Activated naive CD4-positive, alpha-beta T cell treated with anti-CD3 and anti-CD28 coated beads, Interleukin-2, amount 50 U/mL, for 72 hours (primary cell): ENCODE measurements at places on chromosomes 4 and X.

DNA sequence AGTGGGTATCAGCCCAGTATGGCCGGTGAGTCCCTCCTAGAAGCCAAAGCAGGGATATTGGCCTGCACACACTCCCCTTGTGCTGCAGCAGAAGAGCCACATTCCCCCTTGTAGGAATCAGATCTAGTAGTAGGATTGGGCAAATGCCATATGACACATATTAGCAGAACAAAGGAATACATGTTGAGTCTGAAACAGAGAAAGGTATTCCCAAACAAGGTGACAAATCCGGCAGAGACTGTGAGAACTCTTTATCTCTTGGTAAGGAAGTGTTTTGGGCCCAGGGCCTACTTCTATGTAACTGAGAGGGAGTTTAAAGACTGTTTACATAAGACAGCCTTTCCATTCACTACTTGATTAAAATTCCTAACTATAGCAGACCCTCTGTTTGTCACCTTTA lies 1382.0 kb downstream of the FAM133A start:
- DNase-seq = no peak

- no peak for DNase-seq
Measured at GRCh38 chr4:142377342-142378091, 468.6 kb downstream of the INPP4B start.

DNA sequence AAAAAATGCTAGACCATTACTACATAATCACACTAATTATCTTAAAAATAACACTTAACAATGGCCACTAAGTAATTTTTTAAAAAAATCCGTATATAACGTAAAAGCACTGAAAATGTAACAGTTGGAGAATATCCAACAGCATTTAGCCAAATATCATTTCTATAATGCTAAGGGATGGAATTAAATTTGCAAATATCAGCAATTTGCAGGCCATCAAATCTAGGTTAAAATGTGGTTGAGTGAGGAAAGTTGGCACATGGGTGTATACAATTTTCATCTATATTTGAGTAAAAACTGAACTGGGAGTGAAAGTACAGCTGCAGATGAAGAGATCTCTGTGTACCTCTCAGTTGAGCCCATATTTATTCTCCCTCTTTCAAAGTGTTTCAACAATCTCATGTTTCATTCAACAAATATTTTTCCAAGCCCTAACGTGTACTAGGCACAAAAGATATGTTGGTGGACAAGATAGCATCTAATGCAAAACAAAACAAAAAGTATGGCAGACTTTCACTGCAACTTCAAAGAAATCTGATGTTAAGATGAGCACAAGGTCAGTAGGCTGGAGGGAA lies 63.0 kb downstream of the MBNL3 start:
- DNase-seq = no peak

DNA sequence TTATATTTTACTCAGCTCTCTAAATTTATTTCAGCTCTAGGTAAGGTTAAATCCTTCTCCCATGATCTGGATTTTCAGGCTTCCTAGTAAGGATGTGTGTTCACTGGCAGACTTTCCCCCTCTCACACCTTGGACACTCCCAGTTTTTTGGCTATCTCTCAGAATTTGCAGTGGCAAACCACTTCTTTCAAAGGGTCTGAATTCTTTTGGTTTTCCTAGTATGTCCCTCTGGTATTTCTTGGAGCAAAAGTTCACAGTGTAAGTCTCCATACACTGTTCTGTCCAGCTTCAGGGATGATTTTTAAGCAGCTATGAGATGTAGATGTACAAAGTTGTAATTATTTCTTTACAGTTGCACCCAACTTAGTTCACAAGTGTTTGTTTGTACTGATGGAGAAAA lies 653.8 kb upstream of the GALNT7 start:
- no peak for DNase-seq

- peak; percentile 11 for DNase-seq
Measured at GRCh38 chrX:103157496-103158316, 57.2 kb upstream of the BEX4 start.

GRCh38 chr4:30840571-30840970 lies 120.4 kb downstream of the PCDH7 start:
- no peak for DNase-seq

DNA sequence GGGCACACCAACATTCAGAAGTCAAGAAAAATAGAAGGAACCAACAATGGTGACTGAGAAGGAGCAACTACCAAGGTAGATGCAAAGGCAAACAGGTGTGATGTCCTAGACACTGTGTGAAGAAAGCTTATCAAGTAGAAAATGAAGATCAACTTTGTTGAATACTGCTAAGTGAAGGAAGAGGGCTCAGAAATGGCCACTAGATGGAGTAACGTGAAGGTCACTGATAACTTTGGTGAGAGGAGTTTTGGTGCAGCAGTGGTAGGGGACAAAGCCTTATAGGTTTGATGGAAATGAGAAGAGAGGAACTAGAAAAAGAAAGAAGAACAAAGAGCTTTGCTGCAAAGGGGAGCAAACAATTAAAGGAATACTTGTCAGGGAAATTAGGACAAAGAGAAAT lies 23.5 kb downstream of the OTC start:
- no peak for DNase-seq

- DNase-seq = no peak
Measured at GRCh38 chr4:11739992-11740391, 311.3 kb upstream of the HS3ST1 start.

GRCh38 chr4:137082061-137082460 lies 450.2 kb downstream of the PCDH18 start:
- no peak for DNase-seq

GRCh38 chr4:173680278-173680677 lies 150.2 kb upstream of the HAND2 start:
- no peak for DNase-seq

DNA sequence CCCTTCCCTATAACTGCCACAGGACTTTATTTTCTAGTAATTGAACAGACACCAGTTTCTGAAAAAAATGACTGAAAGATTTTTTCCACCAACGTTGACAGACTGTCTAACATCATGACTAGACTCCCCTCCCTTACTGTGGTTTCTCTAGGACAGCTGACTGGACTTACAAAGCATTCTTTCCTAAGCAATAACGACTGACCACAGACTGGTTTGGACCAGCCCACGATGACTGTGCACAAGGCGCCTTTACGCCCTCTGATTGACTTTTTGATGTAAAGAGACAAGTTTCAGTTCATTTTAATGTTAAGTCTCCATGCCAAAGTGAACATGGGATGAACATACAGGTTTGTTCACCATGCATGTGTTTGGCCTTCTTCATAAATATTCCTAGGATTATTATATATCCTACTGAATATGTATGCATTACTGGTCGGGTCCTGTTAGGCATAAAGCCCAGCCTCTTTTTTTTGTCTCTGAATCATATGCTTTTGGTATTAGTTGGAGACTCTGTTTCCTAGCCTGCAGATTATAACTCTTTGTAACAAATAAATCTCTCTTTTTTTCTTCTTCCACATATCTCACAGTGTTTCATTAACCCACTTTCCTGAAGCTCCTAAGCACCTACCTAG lies 50.5 kb upstream of the UGT2B4 start:
- DNase-seq = no peak

DNA sequence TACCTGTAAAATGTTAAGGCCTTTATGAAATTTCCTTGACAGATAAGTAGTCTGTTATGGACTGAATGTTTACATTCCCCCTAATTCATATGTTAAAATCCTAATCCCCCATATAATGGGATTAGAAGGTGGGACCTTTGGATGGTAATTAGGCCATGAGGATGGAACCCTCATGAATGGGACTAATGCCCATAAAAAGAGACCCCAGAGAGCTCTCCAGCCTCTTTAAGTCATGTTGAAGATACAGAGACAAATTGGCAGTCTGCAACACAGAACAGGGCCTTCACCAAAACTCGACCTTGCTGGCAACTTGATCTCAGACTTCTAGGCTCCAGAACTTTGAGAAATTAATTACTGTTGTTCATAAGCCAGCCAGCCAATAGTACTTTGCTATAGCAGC lies 1344.5 kb upstream of the PCDH7 start:
- no peak for DNase-seq

DNA sequence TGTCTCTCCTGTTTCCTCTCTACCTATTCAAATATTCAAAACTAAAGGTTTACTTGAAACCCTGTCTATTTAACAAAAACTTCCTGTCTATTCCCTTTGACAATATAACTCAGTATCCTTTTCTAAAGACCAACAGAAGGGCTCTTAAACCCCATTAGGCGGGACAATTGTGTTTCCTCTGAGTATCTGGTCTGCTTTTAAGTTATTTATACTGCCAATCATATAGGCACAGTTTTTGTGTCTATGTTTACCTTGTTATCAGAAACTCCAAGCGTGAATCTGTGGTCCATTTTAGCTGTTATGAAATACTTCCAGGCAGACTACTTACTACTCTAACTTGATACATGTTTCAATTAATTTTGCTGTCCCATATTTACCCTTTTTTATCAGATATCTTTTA lies 350.0 kb upstream of the CTSO start:
- DNase-seq = no peak

DNA sequence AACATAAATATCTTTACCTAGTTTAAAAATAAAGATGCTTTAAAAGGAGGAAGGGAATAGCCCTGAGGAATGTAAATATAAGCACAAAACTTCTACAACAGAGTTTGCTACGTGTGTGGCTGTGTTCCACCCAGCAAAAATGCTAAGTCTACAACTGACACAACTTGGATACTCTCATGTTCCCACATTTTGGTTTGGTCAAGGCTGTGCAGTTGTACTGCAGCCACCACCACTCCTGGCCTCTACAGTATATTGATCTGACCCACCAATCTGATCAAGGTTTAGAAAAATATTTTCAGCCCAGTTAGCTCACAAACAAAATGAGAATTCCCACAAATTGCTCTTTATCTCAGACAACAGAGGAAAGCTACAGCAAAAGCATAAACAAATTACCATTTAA lies 12.1 kb downstream of the F9 start:
- DNase-seq = no peak

- DNase-seq = no peak
Measured at GRCh38 chrX:15601932-15602331, 1.2 kb upstream of the ACE2 start.

DNA sequence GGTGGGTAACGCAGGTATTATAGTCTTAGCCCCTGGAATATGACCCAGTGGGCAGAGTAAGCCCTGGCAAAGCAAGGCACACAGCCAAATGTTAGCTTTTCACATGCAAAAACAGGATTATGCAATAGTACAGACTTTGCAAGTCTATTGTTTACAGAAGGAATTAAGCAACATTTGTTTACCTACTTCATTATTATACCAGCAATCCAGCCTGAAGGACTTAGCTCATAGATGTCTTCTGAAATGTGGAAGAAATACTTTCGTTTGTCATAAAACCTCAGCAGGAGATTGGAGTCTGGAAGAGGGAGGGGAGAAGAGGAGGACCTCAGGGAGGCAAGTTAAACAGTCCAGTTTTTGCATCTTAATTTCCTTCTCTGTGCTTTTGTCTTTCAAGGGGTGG lies 226.7 kb upstream of the CENPE start:
- no peak for DNase-seq

DNA sequence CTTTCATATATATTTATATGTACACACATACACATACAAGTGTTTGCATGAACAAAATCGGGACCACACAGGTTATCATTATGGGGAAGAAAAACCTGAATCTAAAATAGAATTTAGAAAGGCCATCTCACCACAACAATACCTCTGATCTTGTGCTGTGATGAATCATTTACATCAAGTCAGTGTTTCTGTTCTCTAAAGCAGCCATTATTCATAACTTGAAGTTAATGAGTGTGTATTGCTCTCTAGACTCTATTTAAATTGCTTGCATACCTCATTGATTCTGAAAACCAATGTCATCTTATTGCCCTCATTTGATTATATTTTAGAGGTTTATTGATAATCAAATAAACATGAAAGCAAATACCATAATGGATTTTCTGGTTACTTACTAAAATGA lies 71.6 kb downstream of the FAM114A1 start:
- DNase-seq = no peak

DNA sequence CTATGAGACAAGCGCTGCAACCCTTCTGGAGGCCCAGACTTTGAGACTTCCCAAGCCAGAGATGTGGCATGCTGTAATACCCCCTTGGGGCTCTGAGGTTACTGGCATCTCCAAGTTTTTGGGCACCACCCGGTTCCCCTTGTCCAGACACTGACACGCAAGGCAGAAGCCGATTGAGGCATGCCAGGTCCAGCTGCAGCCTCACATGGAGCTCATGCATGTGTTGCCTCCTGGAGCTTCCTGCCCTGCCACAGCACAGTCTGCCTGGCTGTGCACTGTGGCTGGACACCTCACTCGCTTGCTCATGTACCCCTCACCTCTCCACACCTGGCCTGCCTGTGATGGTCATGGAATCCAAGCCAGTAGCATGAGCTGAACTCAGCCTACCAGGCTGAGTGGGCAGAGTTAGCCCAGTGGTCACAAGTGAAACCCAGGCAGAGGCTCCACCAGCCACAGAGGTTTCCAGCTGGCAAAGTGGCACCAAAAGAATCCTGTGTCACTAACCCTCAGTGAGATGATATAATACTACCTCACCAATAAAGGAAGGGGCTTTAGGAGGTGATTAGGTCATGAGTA lies 789.2 kb upstream of the INTU start:
- DNase-seq = peak; percentile 26

DNA sequence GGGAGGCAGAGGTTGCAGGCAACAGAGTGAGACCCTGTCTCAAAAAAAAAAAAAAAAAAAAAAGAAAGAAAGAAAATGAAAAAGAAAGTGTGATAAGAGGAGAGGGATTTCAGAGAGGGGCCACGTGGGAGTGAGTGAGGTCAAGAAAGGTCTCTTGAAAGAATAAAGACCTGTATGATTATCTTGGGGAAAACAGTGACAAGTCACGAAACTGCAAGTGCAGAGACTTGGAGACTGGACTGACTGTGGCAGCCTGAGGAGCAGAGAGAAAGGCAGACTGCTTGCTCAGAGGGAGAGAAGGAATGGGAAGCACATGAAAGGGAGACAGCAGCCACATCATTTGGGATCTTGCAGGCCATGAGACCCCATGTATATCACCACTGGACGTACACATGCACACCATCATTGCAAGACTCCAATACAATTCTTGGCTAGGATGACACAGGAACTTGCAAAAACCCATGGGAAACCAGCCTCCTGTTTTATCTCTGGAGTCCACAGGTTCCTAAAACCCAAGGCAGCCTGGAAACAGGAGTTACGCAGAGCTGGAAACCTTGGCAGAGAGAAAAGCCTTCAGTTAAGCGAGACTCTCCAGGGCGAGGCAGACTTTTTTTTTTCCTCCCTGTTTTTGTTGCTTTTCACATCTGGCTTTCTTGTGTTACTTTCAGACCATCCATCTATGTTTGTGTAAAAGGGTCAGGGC lies 207.0 kb upstream of the TBL1X start:
- DNase-seq = no peak

DNA sequence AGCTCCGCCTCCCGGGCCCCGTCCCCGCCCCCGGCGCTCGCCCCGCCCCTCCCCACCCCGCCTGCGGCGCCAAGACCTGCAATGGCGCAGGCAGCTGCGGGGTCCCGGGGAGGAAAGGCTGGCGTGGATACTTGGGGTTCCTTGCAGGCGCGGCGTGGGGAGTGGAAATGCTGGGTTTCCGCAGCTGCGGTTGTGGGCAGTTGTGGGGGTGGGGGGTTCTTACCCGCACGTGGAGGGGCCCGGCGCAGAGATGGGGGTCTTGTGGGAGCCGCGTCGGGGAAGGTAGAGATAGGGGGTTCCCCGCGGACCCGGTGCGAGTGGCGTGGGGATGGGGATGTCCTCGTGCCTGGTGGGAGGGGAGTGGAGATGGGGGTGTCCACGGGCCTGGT lies 680 bp upstream of the ASMTL start:
- DNase-seq = no peak

- no peak for DNase-seq
Measured at GRCh38 chr4:72468904-72469502, 100.0 kb downstream of the ADAMTS3 start.
